Activated T-helper 9 cell treated with anti-CD3 and anti-CD28 coated beads, Interleukin-2, amount 50 U/mL, for 16 hours (primary cell): ENCODE measurements at places on chromosomes 5 and 9.
A peak's percentile ranks its signal among the peaks of the same experiment; 100 is the strongest.

GRCh38 chr9:136578915-136579649, 33.2 kb upstream of the NOTCH1 start:
- no peak for DNase-seq

- no peak for DNase-seq
Observed at GRCh38 chr5:33828626-33829308, 63.0 kb downstream of the ADAMTS12 start.

GRCh38 chr5:38069360-38069759, 189.0 kb upstream of the EGFLAM start:
- DNase-seq = no peak

GRCh38 chr9:89716559-89716958, 111.7 kb downstream of the GADD45G start:
- DNase-seq = no peak

- peak; percentile 17 for DNase-seq
Observed at GRCh38 chr9:20209391-20210340, 412.6 kb downstream of the MLLT3 start.

DNA sequence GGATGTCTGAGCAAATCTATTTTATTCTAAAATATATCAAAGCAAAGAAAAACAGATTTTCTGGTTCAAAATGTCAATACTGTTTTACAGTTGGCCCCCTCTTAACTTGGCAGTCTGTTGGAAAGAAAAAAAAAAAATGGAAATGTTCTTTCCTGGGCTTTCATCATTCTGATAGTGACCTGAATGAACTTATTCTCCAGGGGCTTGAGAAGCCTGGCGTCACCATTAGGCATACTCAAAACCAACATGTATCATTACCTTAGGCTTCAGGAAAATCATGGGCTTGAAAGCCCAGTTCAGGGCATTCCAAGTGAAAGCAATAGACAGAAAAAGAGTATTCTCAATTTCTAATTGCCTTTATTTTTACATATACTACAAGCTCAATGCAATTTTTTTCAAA, 283.7 kb upstream of the PUM3 start:
- DNase-seq = no peak

DNA sequence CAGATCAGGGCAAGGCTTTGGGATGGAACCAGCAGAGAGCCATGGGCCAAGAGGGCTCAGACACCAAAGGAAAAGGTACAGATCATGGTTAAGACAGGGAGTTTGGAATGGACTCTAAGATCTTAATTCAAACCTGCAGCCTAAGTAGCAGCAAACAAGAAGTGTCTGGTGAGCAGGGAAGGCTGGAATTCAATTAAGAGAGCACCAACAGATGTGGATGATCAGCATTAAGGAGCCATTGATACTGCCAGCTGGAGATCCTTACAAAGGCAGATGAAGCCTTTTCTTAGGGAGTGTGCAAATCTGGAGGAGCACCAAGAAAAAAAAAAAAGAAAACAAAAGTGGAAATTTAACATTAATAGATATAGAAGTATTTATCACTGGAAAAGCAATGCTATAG, 516.8 kb downstream of the RASEF start:
- DNase-seq = no peak
